ENCODE measurements at places on chromosomes 6 and 20.

- no peak for DNase-seq
These were observed 15.7 kb upstream of the CST3 start for GRCh38 chr20:23653400-23653938.

GRCh38 chr6:132792510-132792909, 5.9 kb downstream of the SLC18B1 start:
- DNase-seq: no peak

GRCh38 chr6:82612475-82613039, 248.9 kb downstream of the TPBG start:
- DNase-seq: no peak

- DNase-seq: no peak
These were observed 4.6 kb downstream of the C6orf58 start for GRCh38 chr6:127581576-127581975.

DNA sequence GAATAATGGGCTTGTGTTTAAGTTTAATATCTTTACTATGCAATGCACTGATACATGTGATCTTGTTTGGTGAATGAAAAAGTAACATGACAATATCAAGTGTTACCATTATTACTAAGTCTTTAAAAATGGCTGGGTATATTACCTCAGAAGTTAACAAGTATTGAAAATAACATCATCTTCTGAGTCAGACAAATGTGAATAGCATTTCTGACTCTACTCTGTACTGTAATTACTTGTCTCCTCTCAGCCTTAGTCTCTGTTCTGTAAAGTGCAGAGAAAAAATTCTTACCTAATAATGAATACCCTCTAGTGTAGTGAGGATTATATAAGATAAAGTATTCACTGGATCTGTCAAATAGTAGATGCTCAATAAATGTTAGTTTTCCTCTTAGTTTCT, 47.0 kb upstream of the GCLC start:
- no peak for DNase-seq

DNA sequence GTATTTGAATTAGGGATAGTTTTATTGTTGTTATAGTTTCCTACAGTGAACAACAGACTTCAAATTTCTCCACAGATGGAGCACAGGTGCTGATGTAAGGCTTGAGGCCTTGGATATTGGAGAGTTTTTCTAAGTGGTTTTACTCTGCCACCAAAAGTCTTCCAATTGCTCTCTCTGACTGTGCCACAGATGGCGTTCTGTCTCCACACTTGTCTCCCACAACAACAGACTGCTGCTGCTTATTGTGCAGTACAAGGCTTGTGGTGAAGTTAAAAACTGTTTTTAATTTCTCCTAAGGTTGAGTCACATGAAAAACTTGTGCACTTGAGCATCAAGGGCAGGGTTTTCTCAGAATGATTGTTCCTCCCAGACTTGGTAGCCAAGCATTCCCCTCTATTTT, 460.9 kb upstream of the KHDRBS2 start:
- no peak for DNase-seq

- DNase-seq: no peak
These were observed 75.9 kb downstream of the GMPR start for GRCh38 chr6:16314296-16314695.

DNA sequence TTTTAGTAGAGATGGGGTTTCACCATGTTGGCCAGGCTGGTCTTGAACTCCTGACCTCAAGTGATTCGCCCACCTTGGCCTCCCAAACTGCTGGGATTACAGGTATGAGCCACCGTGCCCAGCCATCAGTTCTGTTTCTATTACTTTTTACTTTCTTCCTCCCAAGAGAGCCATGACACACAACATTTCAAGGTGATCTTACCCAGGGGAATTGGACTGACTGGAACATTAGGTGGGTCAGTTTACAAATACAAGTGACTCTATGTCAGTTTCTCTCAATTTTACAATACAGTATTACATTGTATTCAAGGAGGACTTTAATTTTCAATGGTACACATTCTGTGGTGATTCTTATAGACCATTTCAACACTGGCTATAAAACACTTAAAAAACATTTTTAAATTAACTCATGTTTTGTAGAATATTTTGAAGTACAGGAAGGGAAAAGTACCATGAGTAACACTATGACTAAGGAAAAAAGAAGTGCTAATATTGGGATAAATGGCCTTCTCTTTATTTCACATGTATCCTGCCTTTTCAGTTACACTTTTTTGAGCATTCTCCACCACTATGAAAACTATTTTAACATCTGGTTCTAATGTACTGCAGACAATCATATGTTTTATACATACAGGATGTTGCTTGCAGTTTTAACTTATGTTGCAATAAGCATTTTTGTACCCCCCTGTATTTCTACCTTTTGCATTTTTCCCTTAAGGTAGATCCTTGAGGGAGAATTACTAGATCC, 8.4 kb downstream of the TPBG start:
- DNase-seq: no peak

- no peak for DNase-seq
These were observed 1.0 kb downstream of the SGK1 start for GRCh38 chr6:134316733-134317431.

DNA sequence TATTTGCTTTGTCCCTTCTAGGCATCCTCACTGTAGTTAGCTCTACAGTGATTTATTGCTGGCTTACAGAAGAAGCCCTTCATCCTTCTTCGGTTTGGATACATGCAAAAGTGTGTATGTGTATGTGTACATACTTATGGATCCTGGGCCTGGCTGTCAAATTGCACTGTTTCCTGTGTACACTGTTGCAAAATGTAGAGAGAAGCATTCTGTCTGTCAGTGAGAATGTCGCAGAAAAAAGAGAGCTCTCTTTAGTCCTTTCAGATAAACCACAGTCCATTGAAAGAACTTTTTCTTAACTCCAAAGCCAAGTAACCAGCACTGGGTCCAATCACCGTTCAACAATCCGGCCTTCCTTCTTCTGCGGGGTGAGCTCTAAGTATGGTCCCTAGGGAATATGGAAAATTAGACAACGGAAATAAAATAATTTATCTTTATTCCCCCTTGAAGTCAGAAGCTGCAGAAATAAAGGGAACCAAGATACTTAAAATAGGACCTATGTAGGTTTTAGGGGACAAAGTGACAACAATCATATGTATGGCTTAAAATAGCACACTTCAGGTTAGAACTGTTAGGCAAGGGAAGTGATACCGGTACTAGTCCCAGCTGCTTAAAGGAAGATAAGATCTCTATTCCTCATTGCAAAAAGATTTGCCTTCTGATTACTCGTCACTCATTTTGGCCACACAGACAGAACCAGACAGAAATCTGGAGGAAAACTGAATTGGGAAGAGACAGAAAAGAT, 107.0 kb downstream of the CD83 start:
- no peak for DNase-seq

GRCh38 chr20:38293491-38294065, 10.4 kb upstream of the BPI start:
- DNase-seq: no peak

- no peak for DNase-seq
These were observed 255.0 kb upstream of the ZFP64 start for GRCh38 chr20:52446421-52447224.

GRCh38 chr20:5135363-5136012, 8.7 kb downstream of the CDS2 start:
- no peak for DNase-seq

DNA sequence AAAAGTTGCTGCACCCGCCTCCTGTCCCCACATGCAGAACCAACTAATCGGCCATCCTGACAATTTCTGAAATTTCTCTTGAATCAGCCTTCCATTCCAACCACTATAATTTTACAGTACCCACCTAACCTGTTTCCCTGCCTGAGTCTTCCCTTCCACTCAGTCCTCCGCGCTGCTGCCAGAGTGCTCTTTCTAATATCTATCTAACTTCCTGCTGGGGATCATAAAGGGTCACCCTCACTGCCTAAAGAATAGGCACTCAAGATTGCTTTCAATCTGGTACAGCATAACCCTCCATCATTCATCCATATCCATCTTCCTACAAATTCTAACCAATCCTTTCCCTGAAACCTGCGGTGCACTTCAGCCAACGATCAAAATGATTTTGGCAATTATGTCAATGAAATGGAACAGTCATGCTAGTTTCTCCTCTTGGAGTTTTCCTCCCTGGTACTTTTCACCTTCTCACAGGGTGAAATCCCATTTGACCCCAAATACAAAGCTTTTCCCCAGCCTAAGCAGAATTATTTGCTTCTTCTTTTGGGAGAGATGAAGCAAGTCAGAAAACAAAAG, 117.5 kb upstream of the BEND6 start:
- no peak for DNase-seq

- DNase-seq: peak; percentile 55
These were observed 39.2 kb downstream of the ZMYND8 start for GRCh38 chr20:47317127-47317895.

DNA sequence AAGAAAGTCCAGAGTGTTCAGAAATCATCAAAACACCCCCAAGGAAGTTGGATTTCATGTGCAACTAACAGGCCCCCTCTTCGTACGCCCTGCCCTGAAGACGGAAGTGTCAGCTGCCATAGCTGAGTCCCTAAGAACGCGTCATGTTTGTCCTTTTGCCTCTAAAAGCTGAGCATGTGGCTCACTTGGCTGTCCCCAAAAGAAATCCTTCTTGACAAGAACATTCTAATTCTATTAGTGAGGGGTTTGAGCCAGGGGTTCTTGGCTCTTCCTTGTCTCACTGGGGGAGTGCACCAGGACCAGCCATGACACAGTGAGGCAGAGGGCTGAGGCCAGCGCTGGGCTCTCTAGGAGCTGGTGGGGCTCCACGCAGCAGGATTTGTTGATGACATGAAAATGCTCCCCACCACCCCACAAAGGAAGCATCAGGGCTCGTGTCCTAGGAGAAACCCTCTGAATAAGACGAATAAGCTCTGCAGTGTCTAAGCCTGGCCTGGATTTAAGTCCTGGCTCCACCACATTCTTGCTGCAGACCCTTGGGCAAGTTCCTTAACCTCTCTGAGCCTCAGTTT, 20.0 kb upstream of the SPO11 start:
- no peak for DNase-seq

GRCh38 chr6:141682391-141682790, 450.3 kb upstream of the GJE1 start:
- DNase-seq: no peak

DNA sequence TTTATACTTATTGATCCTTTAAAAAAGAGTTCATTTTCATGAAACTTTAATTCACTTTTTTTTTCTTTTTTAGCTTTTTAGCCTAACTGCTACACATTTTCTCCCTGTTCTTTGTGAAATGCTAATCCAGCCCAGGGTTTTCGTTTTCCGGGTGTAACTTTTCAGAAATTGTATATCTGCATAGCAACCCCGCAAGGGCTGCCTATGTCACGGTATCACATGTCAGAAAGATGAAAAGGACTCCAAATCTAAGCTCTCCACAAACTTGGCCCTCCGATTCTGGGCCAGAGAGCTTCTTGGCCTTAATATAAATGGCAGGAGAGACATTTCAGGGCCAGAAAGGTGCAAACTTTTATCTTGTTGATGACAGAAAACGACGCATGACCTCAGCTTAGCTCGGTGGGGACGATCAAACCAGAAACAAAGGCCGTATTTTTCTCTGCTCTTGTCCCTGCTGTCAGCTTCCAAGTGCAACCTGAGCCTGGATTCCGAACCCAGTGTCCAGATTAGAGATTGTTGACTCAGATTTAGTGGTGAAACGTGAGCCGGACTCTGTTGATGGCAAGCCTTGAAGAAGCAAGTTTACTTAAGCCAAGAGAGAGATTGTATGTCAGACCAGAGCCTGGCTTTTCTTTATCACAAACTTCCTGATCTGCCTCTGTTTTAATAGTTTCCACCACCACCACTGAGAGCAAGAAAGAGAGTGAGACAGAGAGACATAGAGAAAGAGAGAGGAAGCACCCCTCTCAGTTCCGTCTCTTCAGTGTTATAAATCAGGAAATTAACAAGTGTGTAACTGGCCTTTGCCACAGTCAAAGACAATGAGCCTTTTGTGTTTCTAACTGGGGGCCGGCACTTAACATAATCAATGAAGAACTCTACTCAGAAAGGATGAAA, 157.8 kb downstream of the SCML4 start:
- DNase-seq: no peak

- DNase-seq: no peak
These were observed 75.6 kb upstream of the LGSN start for GRCh38 chr6:63395381-63395780.

GRCh38 chr6:112310439-112311125, 36.5 kb upstream of the RFPL4B start:
- DNase-seq: no peak

- DNase-seq: no peak
These were observed 163.2 kb downstream of the DTNBP1 start for GRCh38 chr6:15499591-15499990.

- no peak for DNase-seq
These were observed 671.7 kb upstream of the NRSN1 start for GRCh38 chr6:23454080-23454976.

DNA sequence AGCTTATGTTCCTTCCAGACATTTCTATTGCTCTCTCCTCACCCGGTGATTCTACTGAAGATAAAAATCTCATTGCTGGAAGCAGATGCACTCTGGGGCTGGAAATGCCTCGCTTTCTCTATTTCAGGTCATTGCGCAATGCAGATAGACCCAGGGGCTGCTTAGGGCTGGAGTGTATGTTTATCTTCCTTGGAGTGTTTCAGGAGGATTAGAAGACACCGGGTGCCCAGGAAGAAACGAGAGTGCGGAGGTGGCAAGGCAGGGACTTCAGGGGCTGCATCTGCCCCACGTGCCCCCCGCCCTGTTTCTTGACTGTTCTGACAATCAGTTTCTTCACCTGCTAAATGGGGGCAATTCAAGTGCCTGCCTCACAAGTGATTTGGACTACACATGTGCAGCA, 45.6 kb upstream of the IYD start:
- no peak for DNase-seq

- DNase-seq: no peak
These were observed 553.4 kb upstream of the CITED2 start for GRCh38 chr6:139927742-139928305.

- DNase-seq: no peak
These were observed 25.5 kb downstream of the CNKSR3 start for GRCh38 chr6:154484942-154485341.

- no peak for DNase-seq
These were observed 87.1 kb downstream of the CDC5L start for GRCh38 chr6:44474643-44475042.

DNA sequence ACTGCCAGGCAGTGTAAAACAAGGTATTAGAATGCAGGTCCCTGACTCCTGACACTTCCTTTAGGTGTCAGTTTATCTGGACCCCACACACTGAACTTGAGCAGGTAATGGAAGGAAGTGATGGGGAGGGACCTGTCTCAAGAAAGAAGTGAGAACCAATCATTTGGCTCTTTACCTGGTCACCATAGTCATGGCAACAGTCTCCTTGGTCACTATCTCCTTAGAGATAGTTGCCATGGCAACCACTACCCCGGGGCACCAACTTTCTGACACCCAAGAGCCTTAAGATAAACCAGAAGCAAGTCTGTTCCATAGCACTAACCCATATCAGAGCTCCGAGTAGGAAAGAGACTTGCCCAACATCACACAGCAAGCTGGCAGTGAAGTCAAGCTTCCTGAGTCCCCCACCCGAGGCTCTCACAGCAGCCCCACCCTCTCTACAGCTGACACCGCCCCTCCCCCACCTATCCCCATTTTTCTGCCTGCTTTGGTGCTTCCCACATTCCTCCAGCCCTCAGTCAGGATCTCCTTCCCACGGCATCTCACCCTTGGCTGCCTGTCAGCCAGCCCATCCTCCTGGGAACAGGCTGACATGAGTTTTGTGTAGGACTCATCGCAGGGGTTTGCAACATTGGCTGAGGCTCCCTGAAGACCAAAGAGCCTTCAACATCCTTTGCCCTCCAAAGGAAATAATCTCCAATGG, 16.3 kb upstream of the HM13 start:
- no peak for DNase-seq

GRCh38 chr20:36062799-36063198, 91.7 kb upstream of the EPB41L1 start:
- no peak for DNase-seq

All from stimulated activated CD4-positive, alpha-beta T cell treated with anti-CD3 and anti-CD28 coated beads, Interleukin-12 subunit alpha, Interleukin-12 subunit beta, amount 100 ng/mL, for 48 hours (primary cell).